ENCODE measurements at places on chromosomes 13 and 19.

- DNase-seq = no peak
These were observed 27.3 kb upstream of the MPHOSPH8 start for GRCh38 chr13:19606152-19606551.

- DNase-seq = no peak
These were observed 658 bp downstream of the SIN3B start for GRCh38 chr19:16829822-16830289.

DNA sequence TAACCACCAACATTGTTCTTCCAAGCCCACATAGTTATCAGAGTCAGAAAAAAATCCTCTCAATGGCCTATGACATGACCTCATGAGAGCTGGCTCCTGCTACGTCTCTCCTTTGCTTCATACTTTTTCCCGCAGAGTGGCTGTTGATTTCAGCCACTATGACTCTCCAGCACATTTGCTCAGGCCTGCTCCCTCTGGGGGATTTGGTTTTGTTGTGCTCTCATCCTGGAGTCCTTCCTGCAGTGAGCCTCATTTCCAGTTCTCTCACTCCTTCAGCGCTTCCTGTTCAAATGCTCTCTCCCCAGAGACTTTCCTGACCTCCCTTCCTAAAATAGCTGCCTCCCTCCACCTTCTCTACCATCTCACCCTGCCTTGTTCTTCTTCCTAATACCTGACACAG, 72.0 kb upstream of the USP29 start:
- DNase-seq = no peak

GRCh38 chr13:38854226-38854625, 136.4 kb downstream of the STOML3 start:
- no peak for DNase-seq

- no peak for DNase-seq
These were observed 13.9 kb downstream of the ERICH6B start for GRCh38 chr13:45601680-45602079.

- peak; percentile 76 for DNase-seq
These were observed 20.8 kb upstream of the ERCC1 start for GRCh38 chr19:45444318-45445041.

GRCh38 chr13:22028831-22029230, 358.0 kb downstream of the FGF9 start:
- no peak for DNase-seq
